Stimulated activated CD4-positive, alpha-beta T cell treated with anti-CD3 and anti-CD28 coated beads, TNF-alpha, amount 100 ng/mL, for 4 hours (primary cell): ENCODE measurements at places on chromosomes 12 and 14.

GRCh38 chr12:107372229-107372658 is 278.9 kb upstream of the CRY1 start:
- DNase-seq = no peak

- no peak for DNase-seq
These were observed 16.3 kb downstream of the LUM start for GRCh38 chr12:91094957-91095356.

DNA sequence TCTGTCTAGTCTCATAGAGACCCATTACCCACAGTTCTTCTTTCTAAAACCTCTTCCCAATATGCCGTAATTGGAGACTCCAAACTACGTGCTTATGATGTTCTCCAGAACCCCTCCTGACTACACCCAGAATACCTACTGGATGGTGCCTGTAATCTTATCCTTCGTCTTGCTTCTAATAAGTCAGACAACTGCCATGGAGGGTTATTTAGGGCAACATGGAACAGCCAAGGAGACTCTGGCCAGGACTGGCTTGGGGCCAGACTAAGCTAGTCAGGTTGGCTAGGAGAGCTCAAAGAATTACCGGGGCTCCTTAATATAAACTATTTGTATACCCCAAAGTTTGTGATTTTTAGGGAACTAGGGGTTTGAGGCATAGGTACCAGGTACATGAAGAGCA is 6.8 kb downstream of the PFKM start:
- DNase-seq = no peak

DNA sequence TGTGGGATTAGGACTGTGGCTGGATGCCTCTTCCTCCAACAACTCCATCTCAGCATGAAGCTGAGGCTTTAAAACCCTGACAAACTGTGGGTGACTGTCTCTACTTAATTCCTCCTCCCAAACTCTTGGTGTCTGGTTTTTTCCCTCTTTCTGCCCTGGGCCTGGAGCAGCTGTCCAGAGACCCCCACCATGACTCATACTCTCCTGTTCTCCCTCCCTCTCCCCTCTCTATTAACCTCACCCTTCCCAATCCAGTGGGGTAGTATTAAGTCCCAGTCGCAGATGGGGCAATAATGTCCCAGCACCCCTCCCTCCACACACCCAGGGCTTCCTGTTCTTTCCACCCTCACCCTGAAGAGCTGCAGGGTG is 2.0 kb upstream of the DNAJC14 start:
- no peak for DNase-seq

DNA sequence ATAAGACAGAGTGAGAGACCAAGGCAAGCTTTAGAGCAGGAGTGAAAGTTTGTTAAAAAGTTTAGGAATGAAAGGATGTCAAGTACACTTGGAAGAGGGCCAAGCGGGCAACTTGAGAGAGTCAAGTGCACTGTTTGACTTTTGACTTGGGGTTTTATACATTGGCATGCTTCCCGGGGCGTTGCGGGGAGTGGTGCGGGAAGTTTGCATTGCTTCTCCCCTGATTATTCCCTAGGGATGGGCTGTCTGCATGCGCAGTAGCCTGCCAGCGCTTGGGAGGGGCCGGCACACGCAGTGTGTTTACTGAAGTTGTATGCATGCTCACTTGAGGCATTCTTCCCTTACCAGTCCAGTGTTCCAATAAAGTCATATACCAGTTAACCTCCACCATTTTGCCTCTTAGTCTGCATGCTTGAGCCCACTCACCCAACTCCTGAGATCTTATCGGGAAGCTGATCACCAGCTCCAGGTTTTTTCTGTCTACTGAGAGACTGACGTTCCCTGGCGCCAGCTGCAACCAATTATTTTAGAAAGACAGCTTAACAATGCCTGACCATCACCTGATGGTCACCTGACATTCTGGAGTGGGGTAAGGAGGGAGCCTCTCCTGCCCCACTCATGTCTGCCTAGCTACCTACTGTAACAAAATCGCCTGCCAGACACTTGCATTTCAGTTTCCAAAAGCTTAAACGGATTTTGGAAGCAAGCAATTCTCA is 53.2 kb downstream of the DACT1 start:
- no peak for DNase-seq

DNA sequence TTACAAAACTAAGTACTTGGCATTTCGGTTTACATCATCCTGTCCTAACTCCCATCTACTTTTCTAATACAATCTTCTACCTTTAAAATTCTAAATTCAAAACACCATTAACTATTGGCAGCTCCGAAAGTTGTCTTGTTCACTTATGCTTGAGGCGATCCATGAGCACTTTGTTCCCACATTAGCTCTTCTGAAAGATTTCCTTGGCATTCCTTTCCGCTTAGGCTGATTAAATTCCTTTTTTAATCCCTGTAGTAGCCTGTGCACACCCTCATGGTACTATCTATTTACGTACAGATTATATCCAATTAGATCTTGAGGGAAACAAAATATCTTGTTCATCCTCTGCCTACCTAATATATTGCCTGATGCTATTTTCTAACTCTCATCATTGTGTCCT is 480.7 kb downstream of the PRKD1 start:
- DNase-seq = no peak

GRCh38 chr12:104761091-104761490 is 197.0 kb downstream of the SLC41A2 start:
- DNase-seq = no peak

- no peak for DNase-seq
These were observed 3.7 kb downstream of the CFAP54 start for GRCh38 chr12:96493106-96493505.

GRCh38 chr12:106897082-106897481 is 58.6 kb upstream of the TMEM263 start:
- DNase-seq = no peak

- DNase-seq = no peak
These were observed 34.8 kb upstream of the PMCH start for GRCh38 chr12:102232446-102232845.

DNA sequence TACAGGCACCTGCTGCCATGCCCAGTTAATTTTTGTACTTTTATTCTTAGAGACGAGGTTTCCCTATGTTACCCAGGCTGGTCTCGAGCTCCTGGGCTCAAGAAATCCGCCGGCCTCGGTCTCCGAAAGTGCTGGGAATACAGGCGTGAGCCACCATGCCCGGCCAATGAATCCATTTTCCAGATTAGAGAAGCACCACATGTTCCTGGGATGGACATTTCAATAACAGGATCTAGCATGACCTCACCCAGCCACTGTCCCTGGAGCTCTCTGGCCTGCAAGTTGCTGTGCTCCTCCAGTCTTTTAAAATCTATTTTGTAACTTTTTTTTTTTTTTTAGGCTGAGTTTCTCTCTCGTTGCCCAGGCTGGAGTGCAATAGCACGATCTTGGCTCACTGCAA is 2.2 kb downstream of the GPR132 start:
- no peak for DNase-seq

- DNase-seq = no peak
These were observed 6.0 kb downstream of the SYT1 start for GRCh38 chr12:78870539-78870938.

DNA sequence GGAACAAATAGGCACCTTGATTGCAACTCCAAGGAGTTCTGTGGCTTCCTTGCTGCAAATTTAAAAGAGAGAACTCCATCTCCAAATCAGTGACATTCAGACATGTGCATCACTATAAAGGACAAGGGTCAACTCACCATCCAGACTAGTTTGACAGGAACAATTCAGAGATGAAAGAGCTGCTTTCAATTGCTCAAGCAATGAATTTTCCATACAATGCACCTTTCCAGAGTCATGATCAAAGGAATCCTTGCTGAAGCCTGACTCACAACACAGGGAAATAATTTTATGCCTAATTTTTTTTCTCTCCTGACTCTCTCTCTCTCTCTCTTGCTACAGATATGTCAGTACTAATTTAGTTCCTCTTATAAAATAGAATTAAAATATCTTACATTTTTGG is 380.5 kb upstream of the GARIN6 start:
- no peak for DNase-seq

DNA sequence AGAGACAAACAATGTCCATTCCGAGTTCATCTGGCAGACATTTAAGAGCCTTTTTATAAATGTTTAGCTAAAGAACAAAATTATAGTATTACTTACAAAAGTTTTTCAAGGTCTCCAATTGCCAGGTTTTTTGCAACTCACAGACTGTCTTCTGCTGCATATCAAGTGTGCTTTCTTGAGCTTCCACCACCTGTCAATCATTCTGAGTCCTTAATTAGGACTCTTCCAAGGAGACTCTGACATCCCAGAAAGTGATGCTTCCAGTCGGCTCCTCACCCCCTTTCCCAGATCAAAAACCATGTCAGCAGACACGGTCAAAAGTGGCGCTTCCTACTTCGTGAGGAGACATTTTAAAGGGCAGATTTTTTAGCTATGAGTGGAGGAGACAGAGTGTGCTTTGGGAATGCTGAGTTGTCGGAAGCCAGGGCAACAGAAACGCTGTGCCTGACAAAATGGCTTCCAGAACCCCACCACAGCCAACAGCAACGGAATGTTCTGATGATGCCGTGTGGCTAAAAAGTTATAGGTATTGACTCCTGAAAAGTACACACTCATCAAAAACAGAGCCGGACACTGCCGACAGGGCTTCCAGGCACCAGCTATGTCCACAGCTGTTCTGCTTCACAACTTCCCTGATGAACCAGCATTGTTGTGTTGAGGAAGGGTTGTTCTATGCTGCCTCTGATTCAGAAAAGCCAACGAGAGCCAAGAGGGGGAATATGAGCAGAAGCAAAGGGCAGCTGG is 116.1 kb upstream of the SLC35F4 start:
- no peak for DNase-seq

DNA sequence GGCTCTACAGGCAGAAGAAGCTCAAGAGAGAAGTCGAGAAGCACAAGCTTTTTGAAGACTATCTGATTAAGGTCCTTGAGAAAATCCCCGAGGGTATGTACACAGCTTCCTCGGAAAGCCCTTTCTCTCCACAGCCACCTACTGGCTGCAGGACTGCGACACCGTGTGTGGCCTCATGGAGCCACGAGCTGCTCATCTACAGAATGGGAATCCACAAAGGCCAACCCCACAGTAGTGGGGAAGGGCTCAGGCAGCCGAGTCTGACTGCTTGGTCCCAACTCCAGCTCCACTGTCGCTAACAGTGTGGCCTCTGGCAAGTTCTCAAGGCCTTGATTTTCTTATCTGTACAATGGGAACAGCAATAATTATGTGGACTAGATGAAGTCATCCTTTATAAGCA is 2.5 kb downstream of the CCDC197 start:
- DNase-seq = no peak

GRCh38 chr14:68563251-68564131 is 229.4 kb downstream of the ZFP36L1 start:
- no peak for DNase-seq

GRCh38 chr12:2682296-2683251 is 112.2 kb upstream of the FKBP4 start:
- no peak for DNase-seq

- DNase-seq = no peak
These were observed 20.1 kb downstream of the NID2 start for GRCh38 chr14:52048641-52049204.

- DNase-seq = no peak
These were observed 13.5 kb upstream of the ATG14 start for GRCh38 chr14:55425091-55425490.

- no peak for DNase-seq
These were observed 165.0 kb upstream of the DCN start for GRCh38 chr12:91347481-91348214.

DNA sequence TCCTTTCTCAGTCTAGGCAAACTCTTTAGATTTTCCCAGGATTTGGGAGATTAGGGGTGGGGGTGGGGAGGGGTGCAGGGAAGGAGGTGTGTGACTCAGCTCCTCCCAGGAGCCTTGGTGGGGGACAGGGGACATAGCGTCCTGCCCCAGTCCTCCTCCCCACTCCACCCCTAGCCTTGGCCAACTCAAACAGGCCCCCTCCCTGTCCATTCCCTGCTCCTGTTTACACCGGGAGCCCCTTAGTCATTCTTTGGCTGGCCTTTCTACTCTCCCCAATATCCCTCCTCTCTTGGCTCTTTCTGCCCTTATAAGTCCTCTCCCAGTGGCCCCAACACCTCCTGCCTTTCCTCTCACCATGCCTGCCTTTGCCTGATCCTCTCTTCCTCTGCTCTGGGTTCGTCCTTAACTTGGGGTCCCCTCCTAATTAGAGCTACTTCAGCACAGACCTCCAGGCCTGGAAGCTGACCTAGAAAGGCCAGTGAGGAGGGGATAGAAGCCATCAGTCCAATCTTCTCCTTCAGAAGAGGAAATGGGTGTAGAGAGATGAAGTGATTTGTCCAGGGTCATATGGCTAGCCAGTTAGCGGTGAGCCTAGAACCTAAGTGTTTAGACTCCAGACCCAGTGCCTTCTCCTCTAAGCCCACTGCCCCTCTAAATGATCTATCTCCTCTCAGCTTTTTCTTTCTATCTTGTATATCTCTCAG is 2.3 kb upstream of the ITGA5 start:
- DNase-seq = no peak

GRCh38 chr12:53667080-53667479 is 8.8 kb downstream of the ATP5MC2 start:
- no peak for DNase-seq

DNA sequence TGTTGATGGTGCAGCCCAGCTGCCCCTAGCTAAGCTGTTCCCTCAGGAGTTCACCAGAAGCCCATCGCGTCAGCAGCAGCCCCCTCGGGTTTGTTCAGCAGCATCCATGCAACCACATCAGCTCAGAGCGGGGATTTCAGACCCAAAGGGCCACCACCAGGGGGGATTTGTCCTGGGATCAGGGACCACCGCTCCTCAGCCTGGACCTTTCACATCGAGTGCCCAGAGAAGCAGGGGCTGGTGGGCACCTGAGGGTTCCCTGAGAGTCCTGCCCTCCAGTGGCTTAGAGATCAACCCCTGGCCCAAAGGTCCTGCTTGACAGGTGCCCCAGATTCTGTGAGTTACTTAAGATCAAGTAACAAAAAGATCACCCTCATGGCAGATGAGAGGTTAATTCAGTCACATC is 65.9 kb upstream of the C14orf180 start:
- no peak for DNase-seq

GRCh38 chr12:49703647-49704137 is 3.5 kb downstream of the FMNL3 start:
- DNase-seq = no peak

DNA sequence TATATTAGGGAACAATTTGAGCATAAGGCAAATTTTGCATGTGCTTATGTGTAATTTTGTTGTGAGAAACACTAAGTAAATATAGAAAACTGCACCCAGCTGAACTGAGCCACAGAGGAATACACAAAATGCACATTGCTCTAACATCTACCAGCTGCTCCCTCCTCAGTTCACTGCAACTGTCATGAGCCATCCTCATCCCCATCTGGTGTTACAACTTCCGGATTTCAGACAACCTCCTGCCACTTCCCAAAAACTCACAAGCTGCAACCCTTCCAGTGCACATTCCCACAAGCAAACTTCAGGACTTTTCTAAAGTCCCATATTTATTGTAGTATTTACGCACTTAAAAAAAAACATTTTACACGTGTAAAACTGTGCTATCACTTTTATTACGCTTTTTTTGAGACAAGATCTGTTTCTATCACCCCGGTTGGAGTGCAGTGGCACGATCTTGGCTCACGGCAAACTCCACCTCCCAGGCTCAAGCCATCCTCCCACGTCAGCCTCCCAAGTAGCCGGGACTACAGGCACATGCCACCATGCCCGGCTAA is 169.1 kb upstream of the TBX3 start:
- no peak for DNase-seq

- no peak for DNase-seq
These were observed 6.9 kb upstream of the SPRYD4 start for GRCh38 chr12:56461235-56462159.

GRCh38 chr12:26109343-26109881 is 15.4 kb downstream of the BHLHE41 start:
- no peak for DNase-seq

- no peak for DNase-seq
These were observed 43.8 kb downstream of the KRT80 start for GRCh38 chr12:52147964-52148463.

GRCh38 chr12:113659015-113659414 is 187.3 kb upstream of the LHX5 start:
- DNase-seq = no peak
